ENCODE measurements at places on chromosomes 13 and 19.

DNA sequence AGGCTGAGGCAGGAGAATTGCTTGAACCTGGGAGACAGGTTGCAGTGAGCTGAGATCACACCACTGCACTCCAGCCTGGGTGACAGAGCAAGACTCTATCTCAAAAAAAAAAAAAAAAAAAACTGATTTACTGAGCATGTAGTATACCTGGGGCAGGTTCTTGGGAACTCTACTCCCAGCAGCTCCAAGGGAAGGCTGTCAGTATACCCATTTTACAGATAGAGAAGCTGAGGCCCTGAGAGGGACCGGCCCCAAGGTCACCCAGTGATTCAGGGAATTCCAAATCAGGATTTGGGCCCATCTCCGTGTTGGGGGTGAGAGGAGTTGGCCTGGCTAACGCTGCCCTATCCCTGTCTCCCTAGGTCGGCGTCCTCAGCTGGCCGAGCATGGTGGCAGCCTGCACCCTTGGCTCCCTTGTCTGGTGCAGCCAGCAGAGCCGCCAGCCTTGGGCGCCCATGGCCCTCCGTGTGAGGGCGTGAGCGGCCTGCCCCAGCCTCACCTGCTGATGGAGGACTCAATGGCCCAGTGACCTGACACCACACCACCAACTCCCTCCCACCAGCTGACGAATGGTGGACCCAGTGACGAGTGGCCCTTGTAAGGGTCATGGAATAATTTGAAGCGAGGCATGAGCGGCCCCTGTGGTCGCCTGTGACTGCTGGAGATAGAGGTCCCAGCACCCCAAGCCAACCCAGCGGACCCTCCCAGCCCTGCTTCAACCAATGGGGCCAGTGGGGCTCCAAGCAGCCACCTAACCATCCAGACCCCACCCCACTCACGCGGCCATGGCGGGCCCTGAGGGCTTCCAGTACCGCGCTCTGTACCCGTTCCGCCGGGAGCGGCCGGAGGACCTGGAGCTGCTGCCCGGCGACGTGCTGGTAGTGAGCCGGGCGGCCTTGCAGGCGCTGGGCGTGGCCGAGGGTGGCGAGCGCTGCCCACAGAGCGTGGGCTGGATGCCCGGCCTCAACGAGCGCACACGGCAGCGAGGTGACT lies 2.4 kb downstream of the PIK3R2 start:
- no peak for DNase-seq

DNA sequence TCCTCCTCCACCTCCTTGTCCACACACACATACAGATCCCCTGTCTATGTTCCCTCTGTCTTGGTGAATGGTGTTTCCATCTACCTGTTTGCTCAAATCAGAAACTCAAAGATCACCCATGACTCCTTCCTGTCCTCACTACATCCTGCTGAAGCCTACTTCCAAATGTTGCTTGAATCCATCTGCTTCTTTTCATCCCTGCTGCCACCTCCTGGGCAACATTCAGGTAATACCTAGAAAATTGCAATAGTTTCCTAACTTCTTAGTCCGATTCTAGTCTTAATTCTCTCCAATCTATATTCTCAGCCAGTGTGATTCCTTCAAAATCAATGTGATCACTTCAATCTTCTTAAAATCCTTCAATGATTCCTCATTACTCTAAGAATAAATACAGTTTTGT lies 155.5 kb upstream of the STARD13 start:
- no peak for DNase-seq

- no peak for DNase-seq
Observed at GRCh38 chr19:18490728-18491127, 31.1 kb downstream of the ELL start.

DNA sequence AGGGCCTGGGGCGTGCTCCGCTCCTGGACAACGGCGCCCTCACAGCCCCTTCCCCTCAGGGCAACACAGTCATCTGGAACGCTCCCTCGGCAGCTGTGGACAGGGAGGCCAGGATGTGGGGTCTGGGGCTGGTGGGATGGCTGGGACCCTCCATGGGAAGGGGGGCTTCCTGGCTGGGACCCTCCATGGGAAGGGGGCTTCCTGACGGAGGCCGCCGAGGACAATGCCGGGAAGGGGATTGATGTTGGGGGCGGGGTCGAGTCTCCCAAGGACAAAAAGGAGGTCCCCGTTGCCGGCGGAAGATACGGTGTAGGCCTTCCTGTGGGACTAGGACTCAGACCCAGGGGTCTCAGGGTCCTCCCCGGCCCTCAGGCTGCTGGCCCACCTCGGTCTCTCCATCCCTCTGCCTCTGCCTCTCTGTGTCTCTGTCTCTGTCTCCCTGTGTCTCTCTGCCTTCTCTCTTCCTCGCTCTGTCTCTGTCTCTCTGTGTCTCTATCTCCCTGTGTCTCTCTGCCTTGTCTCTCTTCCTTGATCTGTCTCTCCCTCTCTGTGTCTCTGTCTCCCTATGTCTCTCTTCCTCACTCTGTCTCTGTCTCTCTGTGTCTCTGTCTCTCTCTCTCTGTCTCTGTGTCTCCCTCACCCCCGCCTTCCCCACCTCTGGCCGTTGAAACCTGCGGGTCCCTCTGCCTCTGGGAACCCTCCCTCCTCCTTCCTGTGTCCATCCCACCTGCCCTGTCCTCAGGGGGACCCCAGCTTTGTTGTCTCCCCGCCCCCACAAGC lies 2.7 kb upstream of the MADCAM1 start:
- no peak for DNase-seq

- DNase-seq: no peak
Observed at GRCh38 chr19:2449019-2449418, 7.7 kb downstream of the LMNB2 start.

DNA sequence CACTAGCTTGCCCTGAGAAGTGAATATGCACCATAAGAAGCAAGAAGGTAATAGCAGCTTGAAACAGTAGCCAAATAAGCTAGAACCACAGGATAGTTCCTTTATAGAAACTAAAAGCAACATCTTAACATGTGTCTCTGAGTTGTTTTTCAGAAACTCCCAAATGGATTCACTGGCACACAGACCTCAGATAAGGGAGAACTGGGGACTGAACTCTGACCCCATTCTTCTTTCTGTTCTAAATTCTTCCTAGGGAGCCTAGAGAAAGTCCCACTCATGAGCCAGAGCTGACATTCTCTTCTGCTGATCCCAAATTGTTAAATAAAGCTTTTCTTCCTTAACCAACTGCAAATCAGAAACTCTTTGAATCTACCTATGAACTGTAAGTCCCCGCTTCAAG lies 146.1 kb downstream of the PCDH9 start:
- no peak for DNase-seq

DNA sequence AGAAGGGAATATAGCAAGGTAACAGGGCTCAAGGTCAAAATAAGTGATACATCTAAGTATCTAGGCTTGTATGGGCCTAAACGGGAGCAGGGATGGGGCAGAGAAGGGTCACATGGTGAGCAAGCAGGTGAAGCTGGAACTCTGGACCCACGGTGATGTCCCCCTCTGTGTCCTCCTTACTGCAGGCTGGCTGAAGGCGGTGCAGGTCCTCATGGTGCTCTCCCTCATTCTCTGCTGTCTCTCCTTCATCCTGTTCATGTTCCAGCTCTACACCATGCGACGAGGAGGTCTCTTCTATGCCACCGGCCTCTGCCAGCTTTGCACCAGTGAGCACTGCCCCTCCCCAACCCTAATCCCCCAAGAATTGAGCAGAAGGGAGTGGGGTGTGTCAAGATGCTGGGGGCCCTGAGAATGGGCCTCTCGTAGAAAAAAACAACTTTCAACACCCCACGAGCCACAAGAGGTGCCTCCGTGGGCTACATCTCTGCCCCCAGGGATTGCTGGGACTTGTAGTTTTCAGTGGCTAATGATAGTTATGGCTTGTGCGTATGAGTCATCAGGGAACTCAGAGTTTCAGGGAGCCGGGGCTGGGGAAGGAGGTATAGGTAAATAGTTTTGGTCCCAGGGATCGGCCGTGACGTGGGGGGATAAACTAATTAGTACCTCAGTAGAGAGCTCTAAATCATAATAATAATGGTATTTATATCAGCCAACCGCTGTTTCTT lies 4.0 kb downstream of the EMP3 start:
- no peak for DNase-seq

DNA sequence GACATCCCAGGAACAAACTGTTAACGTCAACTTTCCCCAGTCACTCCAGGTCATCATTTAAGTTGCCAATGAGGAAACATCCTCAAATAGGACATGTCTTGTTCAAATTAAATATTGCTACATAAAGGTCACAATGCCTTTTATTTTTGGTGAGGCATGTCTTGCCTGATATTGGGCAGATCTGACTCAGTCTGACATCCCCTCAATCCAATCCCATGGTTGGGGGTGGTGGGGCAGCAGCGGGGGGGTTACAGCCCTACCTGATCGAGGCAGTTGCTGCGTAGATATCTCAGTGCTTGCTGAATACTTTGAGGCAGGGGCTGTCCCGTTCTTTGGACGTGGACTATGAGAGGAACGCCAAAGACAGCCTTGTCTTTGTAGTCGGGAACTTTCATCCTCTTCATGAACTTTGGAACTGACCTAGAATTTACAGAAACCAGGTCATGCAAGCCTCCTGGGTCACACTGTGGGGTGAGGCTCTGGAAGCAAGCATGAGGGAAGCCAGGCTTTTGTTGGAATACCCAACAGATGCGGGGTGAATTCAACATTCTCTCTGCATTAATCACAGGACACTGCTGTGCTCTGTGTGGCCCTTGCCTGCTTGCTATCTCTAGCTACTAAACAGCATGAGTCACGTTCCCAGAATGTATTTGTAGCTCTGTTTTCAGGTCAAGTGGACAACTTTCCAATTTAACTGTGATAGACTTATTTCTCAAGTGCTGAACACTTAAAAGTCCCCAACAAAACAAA lies 109.8 kb downstream of the KL start:
- DNase-seq: no peak

GRCh38 chr13:21901811-21902708 lies 231.2 kb downstream of the FGF9 start:
- DNase-seq: no peak

- no peak for DNase-seq
Observed at GRCh38 chr13:104595511-104595910, 1529.3 kb upstream of the SLC10A2 start.

DNA sequence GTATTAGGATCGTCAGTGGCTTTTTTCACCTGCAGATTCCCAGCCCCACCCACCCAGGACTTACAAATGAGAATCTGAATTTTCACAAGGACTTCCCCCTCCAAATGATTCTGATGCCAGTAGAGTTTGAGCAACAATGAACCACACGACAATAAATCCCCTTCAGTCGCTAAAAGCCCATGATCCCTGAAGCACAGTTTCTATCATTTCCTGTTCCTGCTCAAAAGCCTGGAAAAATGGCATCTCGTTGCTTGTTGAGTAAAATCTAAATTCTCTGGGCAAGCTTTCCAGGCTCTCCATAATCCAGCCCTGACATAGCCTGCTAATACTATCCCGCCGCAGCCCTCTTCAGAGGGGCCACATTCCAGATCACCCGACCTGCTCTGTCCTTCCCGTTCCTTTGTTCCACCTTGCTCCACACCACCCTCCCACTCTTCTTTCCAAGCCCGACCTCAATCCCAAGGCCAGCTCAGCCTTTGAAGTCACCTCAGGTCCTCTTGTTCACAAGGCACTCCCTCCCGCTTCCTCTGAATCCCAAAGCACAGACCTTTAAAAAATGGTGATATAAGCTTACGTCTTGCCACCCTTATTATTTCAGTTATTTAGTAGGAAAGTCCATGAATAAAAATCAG lies 67.9 kb downstream of the NUFIP1 start:
- DNase-seq: no peak

- DNase-seq: no peak
Observed at GRCh38 chr13:29800687-29801086, 49.7 kb downstream of the UBL3 start.

GRCh38 chr19:45558399-45558878 lies 26.2 kb downstream of the OPA3 start:
- no peak for DNase-seq

DNA sequence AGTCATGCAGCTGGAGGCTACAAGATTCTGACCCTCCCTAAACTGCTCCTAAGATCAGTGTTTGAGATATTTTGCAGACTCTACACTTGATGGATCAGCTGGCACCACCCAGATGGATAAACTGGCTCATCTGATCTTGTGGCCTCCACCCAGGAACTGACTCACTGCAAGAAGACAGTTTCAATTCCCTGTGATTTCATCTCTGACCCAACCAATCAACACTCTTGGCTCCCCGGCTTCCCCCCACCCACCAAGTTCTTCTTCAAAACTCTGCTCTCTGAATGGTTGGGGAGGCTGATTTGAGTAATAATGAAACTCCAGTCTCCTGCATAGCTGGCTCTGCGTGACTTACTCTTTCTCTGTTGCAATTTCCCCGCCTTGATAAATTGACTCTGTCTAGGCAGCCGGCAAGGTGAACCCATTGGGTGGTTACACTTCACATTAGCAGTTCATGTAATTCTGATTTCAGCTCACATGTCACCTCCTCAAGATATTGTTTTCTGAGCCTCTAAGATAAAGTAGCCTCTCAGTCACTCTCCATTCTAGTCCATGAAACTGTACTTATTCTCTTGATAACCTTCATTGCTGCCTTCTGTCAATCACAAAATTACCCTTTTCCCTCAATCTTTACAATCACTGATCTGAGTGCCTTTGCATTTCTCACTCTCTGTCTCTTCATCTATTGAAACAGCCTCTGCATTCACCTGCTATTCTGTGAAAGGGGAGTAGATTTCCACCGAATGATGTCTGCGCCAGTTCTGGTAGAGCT lies 9.9 kb upstream of the FPR3 start:
- no peak for DNase-seq

GRCh38 chr13:112451512-112452379 lies 75.6 kb downstream of the SPACA7 start:
- no peak for DNase-seq

DNA sequence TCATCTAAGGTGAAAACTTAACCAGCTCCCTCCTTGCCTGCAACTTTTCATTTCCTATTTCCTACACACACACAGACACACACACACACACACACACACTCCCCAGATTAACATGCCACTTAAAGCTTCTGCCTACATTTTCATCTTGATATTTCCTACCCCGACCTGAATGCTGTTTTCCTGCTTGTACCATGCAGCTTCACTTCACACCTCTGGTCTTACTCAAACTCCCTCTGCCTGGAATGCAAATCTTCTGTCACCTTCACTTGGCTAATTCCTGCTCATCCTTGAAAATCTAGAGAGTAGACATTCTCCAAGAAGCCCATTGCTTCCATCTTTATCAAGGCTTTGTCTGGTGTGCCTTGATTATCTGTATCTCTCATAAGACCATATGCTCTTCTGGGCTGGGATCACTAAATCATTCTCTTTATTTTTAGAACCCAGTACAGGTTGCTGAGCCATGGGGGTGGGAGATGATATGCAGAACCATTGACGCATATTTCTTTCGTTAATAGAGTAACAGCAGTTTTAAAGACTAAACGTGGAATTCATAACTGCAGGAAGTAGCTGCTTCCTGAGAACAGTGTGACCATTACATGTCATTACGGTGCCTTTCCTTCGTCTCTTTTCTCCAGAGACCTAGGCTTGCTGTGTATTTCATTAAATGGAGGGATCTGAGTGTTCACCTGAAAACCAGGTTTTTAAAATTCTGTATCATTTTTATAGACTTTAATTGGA lies 37.7 kb downstream of the CNMD start:
- no peak for DNase-seq

GRCh38 chr13:27112006-27112405 lies 59.6 kb downstream of the USP12 start:
- no peak for DNase-seq

GRCh38 chr19:23055501-23055900 lies 52.5 kb upstream of the ZNF728 start:
- DNase-seq: no peak
